ENCODE measurements at places on chromosomes 16 and 17. TPM values are rescaled to one million over a fixed set of nuclear protein-coding genes. Genes with fewer than 3 reads are reported as not detected.
A peak's percentile ranks its signal among the peaks of the same experiment; 100 is the strongest.

DNA sequence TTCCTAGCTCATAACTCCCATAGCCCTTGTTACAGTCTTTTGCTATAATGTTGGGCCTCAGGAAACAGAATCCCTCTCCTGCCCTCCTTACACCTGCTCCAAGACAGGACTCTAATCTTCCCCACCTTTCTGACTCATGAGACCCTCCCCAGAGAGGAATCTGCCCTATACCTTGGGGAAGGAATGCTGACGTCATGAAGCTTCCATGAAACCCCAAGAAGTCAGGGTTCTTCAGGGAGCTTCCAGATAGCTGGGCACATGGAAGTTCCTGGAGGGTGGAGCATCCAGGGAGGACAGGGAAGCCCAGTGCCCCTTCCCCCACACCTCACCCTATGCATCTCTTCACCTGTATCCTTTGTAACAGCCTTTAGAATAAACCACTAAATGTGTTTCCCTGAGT, 285.7 kb downstream of the SOX9 start:
- no peak for DNase-seq

GRCh38 chr17:14776791-14777190, 475.9 kb downstream of the HS3ST3B1 start:
- DNase-seq: no peak

GRCh38 chr16:23902748-23903414, 67.1 kb downstream of the PRKCB start:
- no peak for DNase-seq

- DNase-seq: no peak
These were observed 1714.6 kb downstream of the TP53TG3F start for GRCh38 chr16:35174016-35174415.

- peak; percentile 54 for DNase-seq
These were observed 55.0 kb downstream of the SNTB2 start for GRCh38 chr16:69241926-69242325.

VAT1L gene
- 3.6 TPM for polyA plus RNA-seq

CARD14 gene
- polyA plus RNA-seq: 0.50 TPM
